ENCODE measurements at places on chromosomes 2 and 18.

DNA sequence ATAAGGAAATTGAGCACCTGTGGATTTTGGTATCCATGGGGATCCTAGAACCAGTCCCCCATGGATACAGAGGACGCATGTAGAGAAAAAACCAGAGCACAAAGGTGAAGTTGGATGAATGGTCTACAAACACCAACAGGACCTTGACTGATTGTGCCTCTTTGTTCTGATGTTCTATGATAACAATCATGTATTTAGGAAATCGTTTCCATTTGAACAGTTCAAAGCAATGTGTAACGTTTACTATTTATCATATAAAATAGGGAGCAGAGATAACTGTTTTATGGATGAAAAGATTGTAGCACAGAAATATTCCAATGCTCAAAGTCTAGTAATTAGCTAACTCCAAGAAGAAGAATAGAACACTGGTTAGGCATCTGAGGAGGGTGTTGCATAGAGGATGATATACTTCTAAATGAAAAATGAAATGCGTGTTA is 116.3 kb upstream of the FN1 start:
- DNase-seq: no peak

DNA sequence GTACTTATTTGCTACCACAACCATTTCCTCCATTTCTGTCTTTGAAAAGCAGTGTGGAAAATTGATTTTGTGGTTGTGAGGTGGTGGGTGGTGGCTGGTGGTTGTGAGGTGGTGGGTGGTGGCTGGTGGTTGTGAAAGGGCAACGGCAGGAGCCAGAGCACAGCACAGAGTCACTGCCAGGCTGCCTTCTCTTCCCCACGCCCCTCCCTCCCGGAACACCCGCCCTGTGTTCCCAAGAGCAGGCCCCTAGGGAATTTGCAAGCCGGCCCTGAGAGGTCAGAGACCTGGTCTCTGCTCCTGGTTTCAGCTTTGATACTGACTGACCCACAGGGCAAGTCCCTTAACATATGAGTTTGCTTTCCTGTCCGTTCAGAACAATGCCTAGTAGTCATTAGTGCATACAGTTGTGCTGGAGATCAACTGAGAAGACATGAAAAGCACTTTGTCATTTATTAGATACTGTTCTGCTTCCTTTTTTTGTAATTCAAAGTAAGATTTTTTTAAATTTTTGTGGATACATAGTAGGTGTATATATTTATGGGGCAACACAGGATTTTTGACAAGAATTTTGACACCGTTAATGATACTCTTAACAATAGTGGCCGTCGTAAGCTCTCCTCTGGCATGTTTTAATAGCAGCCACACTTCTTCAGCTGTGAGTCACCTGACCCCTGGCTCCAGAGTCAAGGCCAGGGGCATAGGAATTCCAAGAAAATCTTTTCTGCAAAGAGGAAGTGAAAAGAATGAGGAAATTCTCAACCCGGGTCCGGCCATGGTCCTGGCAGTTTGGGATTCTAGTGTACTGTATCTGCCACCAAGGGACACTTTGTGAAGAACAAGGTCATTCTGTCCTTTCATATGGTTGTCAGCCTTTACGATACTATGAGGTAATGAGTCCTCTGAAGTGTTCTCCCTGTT is 53.2 kb downstream of the ITGA6 start:
- DNase-seq: no peak

DNA sequence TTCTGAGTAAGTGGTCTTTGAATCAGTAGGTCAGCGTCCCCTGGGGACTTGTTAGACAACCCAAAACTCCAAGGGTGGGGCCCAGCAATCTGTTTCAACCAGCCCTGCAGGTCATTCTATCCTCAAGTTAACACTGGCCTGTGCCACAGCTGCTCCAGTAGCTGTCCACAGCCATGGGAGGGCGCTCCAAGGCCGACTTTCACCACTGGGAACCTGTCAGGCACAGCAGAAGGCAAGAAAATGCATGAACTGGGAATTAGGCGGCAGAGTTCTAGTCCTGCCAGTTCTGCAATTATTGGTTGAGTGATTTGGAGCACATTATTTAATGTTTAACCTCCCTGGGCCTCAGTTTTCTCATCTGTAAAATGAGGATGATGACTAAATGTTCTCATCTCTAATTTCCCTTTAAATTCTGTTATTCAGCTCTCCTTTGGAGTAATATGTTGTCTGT is 17.4 kb upstream of the MRPL33 start:
- DNase-seq: peak; percentile 53

- DNase-seq: no peak
Measured at GRCh38 chr18:60404486-60405085, 32.0 kb upstream of the MC4R start.

- no peak for DNase-seq
Measured at GRCh38 chr18:23043803-23044376, 91.4 kb upstream of the CABLES1 start.

DNA sequence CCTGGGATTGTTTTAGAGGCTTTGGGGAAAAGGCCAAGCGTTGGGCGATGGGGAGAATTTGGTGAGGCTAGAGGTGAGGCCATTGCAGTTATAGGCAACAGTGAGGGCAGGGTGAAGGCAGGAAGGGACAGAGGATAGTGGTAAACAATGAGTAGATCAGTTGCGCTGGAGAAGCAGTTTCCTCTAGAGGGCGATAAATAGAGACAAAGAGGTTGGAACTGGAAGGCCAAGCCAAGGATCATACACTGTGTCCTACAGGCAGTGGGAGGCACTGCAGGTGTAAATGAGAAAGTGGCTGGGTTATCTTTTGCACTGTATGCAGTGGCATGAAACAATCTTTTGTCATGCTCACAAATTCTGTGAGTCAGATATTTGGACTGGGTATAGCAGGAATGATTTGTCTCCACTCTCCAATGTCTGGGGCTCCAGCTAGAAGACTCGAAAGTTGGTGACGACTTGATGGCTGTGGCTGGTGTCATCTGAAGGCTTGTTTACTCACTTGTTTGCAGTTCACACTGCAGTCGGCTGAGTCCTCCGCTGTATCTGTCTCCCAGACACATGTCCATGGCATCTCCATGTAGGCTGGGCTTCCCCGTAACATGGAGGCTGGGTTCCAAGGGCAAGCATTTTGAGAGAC is 82.1 kb downstream of the TNP1 start:
- DNase-seq: no peak

DNA sequence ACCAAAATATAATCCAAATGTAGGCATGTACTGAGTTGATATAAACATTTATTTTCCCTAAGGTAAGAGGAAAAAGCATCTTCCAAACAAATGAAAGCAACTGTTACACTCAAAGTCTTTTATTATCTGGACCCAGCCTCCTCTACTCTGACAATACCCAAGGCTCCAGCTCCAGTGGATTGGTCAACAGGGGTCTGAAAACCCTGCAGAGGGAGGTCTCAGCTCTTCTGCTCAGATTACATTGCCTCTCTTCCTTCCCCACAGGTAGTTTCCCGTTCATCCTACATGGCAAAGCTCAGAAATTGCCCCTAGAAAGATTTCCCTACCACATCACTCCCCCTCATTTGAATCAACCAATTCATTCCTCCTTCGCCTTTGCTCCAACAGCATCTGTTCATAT is 457.0 kb downstream of the METTL4 start:
- no peak for DNase-seq

DNA sequence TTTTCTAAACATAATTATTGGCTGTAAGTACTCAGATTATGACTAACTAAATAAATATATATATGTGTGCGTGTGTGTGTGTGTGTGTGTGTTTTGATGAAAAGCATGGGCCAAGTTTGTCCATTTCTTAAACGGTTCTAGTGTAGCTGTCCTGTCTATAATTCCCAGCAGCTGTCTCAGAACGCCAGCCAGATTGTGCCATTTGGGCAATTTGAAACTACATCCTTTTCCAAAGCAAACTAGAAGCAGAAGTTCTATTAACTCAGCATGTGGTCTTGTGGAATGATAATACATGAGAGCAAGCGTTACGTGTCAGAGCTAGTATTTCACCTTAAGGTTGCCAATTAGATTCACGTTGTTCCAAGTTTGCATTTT is 1.7 kb downstream of the ARHGAP28 start:
- no peak for DNase-seq

DNA sequence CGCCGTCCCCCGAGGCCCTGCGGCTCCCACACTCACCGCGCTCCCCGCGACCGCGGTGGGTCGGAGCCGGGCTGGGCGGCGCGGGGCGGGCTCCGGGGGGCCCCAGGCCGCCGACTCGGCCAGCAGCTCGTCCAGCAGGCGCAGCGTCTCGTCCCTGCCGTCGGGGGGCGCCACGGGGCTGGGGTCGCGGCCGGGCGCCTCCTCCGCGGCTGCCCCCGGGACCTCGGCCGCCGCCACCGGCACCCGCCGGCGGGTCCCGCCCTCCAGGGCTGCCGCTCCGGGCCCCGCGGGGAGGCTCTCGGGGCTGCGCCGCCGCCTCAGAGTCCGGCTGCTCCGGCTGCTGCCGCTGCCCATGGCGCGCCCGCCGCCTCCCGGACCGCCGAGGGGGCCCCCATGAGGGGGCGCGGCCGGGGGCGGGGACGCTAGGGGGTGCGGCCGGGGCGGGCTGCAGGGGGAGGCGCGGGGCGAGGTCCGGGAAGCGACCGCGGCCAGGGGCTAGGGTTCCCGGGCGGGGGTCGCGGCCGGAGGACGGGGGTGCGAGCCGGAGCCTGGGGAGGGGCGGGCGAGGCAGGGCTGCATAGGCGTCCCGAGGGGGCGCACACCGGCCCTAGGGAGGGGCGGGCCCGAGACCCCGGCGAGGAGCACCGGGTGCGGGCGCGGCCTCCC is at the start of gene CYS1:
Gene CYS1 (minus strand): TSS at position 542 of the 666 bp plus-strand sequence. CDS start 188 bp downstream, at position 354.
- no peak for DNase-seq

- no peak for DNase-seq
Measured at GRCh38 chr2:173989160-173989883, 24.1 kb upstream of the SP3 start.
